ENCODE measurements at places on chromosomes 5 and 9.

GRCh38 chr9:93686127-93686879, 109.9 kb downstream of the PHF2 start:
- DNase-seq, result no peak

DNA sequence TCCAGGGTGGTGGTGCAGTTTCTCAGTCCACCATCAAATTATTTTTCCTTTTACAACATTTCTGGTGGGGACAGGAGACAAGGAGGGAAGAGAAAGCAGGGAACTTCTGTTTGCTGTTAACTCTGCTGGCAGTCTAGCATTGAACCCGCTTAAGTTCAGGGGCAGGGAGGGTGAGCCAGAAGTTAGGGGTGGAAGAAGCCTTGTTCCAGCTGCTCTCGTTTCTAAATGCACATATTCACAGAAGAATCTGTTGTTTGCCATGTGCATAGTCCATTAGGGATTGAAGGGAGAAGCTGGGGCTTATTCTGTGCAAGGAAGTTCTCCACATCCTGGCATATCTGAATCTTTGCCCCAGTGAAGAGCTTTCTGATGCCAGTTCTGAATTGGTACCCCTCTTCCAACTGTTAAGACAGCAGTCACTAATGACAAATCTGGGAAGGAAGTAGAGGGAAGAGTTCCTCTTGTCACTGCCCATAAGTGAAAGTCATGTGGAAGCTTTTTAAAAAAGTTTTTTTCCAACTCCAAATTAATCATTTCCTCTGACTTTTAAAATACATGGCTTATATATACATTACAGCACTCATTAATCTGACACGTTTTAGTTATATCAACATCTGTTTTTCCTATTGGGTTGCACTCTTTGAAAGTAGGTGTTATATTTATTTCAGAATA, 32.6 kb upstream of the ACOT12 start:
- peak; percentile 5 for DNase-seq

- DNase-seq, result no peak
Measured at GRCh38 chr5:150511578-150512367, 3.8 kb downstream of the NDST1 start.

- DNase-seq, result peak; percentile 51
Measured at GRCh38 chr9:130682421-130683121, 11.0 kb upstream of the EXOSC2 start.

- no peak for DNase-seq
Measured at GRCh38 chr9:98590101-98590500, 118.6 kb downstream of the GABBR2 start.

DNA sequence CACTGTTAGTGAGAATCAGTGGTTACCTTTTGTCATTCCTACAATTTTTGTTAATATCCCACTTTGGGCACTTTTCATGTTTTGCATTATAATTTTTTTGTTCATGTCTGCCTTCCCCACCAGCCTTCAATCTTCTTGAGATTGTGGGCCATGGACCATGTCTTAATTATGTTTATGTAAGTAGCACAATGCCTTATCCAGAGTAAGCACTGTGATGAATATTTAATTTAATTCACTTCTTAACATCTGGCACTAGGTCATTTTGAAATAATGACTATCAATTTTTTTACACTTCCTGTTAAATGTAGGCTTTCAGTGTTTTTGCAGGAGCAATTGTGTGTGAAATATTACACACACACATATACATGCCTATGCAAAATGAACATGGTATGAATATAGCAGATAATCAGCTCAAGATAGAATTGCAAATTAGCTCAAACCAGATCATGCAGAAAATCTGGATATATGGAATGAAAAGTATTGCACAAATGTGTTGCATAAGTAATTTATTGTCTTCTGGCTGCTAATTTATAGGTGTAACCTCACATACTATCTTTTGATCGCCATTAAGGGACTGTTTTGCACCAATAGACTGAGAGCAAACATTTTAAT, 5.3 kb upstream of the SHOC1 start:
- no peak for DNase-seq

DNA sequence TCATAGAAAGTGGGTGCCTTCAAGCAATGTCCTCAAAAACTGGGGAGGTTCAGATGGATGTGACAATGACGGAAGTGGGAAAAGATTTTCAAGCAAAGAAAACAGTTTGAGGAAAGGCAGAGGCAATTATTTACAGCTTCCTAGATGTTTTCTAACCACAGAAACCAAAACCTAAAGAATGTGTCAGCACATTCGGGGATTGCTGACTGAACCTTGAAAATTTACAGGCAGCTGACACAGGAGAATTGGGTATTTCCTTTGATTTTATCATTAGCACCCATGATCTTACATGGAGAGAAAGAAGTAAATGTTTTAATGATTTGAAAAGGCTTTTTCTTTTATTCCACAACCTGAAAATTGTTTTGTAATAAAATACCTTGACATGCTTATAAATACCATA, 369.0 kb downstream of the ACTL7B start:
- DNase-seq, result no peak

GRCh38 chr5:125476901-125477585, 730.6 kb upstream of the ZNF608 start:
- no peak for DNase-seq

- no peak for DNase-seq
Measured at GRCh38 chr9:23962101-23962500, 136.1 kb upstream of the ELAVL2 start.

GRCh38 chr5:103260951-103261350, 2.4 kb downstream of the MACIR start:
- DNase-seq, result no peak

- peak; percentile 32 for DNase-seq
Measured at GRCh38 chr5:174323878-174324281, 278.4 kb downstream of the NSG2 start.

- DNase-seq, result no peak
Measured at GRCh38 chr5:131384616-131385214, 120.9 kb downstream of the CDC42SE2 start.

DNA sequence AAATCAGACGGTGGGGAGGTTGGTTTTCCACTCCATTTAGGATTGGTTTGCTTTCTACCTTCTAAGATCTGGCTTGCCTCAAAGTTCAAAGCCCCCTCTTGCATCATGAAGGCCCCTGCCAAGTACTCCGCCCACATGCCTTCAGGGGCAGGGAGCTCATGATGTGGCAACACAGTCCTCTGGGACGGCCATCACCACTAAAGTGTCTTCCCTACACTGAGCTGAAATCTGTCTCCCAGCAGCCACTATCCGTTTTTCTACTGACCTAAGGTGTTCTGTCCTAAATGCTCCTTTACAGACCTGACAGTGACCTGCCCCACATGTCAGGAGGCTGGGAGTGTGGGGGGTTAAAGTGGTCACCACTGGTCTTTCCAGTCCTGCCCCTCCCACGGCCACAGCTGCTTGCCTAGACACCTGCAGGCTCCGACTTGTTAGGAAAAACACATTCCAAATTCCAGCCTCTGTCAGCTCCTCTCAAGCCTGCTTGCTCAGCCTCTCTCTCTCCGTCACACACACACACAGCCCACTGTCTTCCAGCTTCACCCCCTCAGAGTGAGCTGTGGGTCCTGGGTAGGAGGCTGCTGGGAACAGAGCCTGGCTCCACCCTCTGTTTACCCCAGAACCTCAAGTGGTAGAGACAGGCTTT, 44.9 kb downstream of the SHB start:
- DNase-seq, result peak; percentile 84

DNA sequence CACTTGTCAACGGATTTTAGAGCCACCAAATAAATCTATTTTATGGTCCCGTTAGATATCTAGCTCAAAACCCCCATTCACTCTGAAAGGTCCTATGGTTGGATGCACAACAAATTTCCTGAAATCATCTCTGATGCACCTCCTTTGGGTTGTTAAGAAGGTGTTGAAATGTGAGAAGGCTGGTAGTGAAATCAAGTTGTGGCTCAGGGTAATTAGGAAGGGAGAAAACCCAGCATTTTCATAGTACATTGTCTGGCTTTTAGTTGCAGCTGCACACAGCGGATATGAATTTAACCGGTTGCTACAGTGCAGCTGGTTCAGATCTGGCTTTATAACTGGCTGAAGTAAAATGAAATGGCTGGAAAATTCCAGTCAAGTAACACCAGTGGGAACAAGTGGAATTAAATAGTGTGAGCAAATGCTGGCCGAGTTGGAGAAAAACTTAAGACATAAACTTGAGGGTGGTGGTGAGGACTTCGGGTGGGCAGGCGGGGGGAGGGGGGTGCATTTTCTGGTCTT, 17.6 kb downstream of the RGMB start:
- no peak for DNase-seq

- DNase-seq, result no peak
Measured at GRCh38 chr9:36833954-36834353, 200.1 kb downstream of the PAX5 start.

GRCh38 chr9:35074141-35074540, 1.7 kb upstream of the VCP start:
- DNase-seq, result no peak

GRCh38 chr5:78638423-78638822, 10.1 kb downstream of the LHFPL2 start:
- no peak for DNase-seq

GRCh38 chr9:87665505-87665904, 60.4 kb upstream of the CTSL start:
- DNase-seq, result no peak

DNA sequence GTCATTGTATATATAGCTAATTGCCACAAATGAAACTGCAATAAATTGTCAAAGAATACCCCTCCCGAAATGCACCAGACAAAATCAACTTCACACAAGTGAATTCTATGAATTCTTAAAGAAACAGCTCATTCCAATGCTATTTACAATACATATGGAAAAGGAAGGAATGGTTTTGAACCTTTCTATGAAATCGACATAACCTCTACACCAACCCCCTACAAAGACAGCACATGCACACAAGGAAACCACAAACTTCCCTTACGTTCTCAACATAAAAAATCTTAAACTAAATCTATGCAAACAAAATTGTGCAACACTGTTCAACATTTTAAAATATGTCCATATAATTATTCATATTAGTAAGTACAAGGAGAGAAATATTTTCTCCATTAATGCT, 39.2 kb downstream of the MARCHF11 start:
- DNase-seq, result no peak

DNA sequence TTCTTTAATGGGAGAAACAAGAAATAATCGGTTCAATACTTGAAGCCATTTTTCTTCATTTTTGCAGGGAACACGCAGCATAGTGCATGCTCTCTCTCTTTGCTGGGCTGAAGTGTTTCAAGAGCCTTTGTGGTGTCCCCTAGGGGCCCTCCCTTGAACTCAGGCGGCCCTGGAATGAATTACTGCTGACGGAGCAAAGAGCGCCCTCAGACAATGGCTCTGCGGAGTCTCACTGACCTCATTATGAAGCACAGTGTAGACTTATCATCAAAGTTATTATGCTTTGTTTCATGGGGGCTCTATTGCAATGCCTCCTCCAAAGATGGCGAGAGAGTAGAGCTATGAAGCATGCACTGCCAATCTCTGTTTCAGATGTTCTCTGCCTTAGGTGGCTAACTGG, 64.8 kb upstream of the ADCY2 start:
- DNase-seq, result no peak

DNA sequence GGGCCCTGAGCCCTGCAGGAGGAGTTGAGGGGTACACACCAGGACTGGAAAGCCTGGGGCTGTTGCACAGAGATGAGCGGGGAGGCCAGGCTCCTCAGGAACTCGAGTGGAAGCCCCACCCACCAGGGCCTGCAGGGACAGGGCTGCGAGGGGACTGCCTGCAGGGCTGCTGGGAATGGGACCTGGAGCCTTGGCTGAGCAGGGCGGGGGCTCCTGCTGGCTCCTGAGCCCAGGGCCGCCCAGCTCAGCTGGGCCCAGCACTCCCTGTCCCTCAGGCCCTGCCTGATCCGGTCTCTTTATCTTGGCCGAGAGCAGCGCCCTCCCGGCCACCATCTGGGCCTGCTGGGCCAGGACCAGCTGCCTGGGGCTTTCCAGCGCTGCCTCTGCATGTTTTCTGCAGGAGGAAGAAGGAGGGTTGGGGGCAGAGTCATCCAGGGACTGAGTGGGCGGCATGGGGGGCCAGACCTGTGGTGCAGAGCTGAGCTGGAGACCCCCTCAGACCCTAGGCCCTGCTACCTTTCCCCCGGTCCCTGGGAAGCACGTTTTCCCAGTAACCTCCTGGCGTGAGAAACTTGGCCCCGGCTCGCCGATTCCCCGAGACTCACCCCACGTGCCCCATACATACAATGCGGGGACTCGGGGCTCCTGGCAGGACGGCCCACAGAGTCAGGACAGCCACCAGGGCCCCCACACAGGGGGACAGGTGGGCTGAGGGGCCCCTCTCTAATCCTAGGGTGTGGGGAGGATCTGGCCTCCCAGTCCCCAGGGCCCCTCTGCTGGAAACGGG, 9.4 kb downstream of the LCN12 start:
- peak; percentile 41 for DNase-seq

- DNase-seq, result no peak
Measured at GRCh38 chr5:54329731-54330709, 19.6 kb upstream of the ARL15 start.

- no peak for DNase-seq
Measured at GRCh38 chr5:105872569-105873270, 1798.0 kb downstream of the EFNA5 start.

DNA sequence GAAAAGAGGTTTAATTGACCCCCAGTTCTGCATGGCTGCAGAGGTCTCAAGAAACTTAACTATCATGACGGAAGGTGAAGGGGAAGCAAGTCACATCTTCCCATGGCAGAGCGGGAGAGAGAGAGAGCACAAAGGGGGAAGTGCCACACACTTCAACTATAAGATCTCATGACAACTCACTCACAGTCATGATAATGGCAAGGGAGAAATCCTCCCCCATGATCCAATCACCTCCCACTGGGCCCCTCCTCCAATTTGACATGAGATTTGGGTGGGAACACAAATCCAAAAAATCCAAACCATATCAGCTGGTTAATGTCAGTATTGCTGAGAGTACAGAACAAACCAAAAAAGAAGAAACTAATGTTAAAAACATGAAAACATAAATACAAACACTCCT, 120.2 kb downstream of the STARD4 start:
- no peak for DNase-seq

DNA sequence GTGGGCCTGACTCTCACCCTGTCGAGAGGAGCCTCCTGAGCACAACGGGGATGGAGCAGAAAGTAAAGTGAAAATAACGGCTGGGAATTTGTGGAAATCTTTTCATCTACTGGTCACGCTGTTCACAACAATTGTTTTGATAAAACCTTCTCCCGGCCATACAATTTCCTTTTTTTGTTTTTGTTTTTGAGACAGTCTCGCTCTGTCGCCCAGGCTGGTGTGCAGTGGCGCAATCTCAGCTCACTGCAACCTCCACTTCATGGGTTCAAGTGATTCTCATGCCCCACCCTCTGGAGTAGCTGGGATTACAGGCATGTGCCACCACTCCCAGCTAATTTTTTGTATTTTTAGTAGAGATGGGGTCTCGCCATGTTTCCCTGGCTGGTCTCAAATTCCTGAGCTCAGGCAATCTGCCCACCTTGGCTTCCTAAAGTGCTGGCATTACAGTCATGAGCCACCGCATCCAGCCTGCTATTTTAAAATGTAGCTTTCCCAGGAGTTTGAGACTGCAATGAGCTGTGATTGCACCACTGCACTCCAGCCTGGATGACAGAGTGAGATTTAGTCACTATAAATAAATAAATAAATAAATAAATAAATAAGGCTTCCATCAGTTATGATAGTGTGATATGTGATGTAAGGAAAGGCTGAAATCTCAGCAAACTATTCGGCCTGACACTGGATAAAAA, 73.5 kb upstream of the PTGER4 start:
- DNase-seq, result no peak

GRCh38 chr5:117333011-117333410, 758.4 kb upstream of the SEMA6A start:
- DNase-seq, result no peak

- DNase-seq, result no peak
Measured at GRCh38 chr9:124490004-124490403, 17.2 kb downstream of the NR5A1 start.

- DNase-seq, result no peak
Measured at GRCh38 chr5:75274486-75274885, 37.8 kb upstream of the ANKRD31 start.

GRCh38 chr9:86721843-86722705, 225.2 kb downstream of the GAS1 start:
- no peak for DNase-seq
